Neural crest cell (in vitro differentiated cells): ENCODE measurements at places on chromosomes 4 and X.

DNA sequence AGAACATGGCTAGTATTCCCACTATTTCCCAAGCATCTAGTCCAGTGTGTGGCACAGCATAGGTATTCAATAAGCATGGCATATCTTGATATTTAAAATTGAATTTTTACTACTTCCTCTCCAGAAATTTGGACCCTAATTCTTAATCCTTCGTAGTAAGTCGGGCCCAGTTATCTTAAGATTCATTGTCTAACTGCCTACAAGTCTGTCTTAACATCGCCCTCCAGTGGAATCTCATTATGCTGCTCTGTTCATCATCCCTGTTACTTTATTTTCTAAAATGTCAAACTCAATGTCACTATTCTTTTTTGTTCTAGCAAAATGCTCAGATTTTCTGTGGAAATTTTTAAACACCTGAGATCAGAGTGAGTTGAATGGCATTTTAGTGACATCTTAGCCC, 606.2 kb downstream of the KLHL13 start:
- no peak for DNase-seq

- DNase-seq, result no peak
These were observed 54.4 kb downstream of the PHKA1 start for GRCh38 chrX:72659723-72660122.

- no peak for DNase-seq
These were observed 114.7 kb upstream of the WDFY3 start for GRCh38 chr4:85081196-85081595.

GRCh38 chr4:41930139-41930831, 4.9 kb upstream of the TMEM33 start:
- no peak for DNase-seq

- DNase-seq, result no peak
These were observed 73.6 kb upstream of the DHX15 start for GRCh38 chr4:24657768-24658617.

GRCh38 chr4:10079912-10080588, 36.5 kb downstream of the WDR1 start:
- no peak for DNase-seq

DNA sequence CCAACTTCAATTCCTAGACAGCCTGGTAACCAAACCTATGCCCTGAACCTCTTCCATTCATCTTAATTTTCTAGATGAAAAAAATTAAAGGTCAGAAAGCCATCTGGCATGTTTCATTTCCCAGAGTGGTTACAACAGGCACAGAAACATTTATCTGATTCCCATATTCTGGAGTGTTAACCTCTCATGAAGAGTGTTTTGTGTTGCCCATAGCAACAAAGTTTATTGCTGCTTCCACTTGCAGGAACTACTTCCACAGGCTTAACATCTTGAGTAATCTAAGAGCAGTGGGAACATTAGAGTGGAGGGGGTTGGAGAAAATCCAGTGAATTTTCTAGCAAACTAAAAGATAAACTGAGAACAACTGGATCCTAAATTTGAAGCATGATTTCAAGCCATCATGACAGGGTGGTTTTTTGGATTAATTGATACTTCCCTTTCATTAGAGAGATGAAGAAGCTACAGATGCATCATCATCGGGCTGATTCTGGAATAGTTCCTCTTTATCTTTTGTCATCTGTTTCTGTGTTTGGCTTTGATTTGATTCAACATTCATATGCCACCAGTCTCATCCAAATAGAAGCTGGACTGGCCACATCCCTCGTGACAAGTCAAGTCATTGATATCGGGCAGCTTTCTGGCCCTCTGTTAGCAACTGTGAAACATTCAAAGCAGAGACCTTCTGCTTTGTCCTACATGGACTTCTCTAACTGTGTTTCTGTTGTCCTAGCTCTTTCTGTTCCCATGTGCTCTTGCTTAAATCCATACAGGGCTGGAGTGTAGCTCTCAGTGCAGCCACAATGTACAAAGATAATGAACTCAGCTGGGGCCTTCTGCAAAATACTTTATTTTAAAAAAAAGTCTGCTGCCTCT, 167.3 kb downstream of the MID1IP1 start:
- no peak for DNase-seq

- DNase-seq, result no peak
These were observed 269.8 kb downstream of the FSTL5 start for GRCh38 chr4:161894014-161894413.

GRCh38 chr4:144750348-144750747, 104.4 kb downstream of the HHIP start:
- no peak for DNase-seq

DNA sequence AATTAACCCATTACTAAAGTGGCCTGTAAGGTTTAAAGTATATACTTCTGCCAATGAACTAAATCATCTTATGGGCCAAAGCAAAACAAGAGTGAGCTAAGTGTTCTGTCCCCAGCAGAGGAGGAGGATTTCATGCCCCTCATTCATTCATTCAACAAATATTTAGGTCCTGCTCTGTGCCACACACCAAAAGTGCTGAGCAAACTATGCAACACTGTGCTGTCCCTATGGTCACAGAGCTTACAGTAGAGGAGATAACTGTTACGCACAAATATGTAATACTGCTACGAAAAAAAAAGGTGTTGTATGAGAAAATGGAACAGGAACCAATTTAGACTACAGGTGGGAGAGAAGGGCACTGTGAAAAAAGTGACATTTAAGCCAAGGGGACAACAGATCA, 1.7 kb downstream of the SH3KBP1 start:
- no peak for DNase-seq

- DNase-seq, result no peak
These were observed 42.0 kb downstream of the SLC4A4 start for GRCh38 chr4:71380788-71381187.

GRCh38 chr4:100848841-100849240, 331.0 kb upstream of the EMCN start:
- no peak for DNase-seq

DNA sequence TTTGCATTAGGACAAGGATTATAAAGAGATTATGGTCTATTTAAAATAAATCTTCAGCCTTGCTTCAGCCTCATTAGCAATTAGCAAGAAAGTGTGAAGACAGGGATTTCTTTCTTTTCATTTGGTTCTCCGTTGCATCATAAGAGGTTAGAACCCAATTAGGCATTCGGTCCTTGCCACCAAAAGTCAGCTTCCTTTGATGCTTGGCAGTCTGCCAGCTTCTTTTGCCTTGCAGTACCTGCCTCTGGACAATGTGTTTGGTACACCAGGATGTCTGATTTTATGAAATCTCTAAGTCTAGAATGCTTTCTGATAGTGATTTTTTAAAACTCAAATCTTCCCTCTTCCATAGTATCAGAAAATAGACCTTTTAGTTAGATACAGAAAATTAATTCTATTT, 12.4 kb downstream of the SMIM20 start:
- no peak for DNase-seq
